ENCODE measurements at places on chromosomes 6 and 20.

- H3K27me3 ChIP-seq = no peaks in the 10 kb centered on the region
- H3K36me3 ChIP-seq = no peaks in the 10 kb centered on the region
- peaks cover 6% of the 10 kb centered on the region for H3K4me1 ChIP-seq
- no peak for DNase-seq
- no peak overlapping the region for H3K27ac ChIP-seq
- no peak overlapping the region for H3K4me3 ChIP-seq
Measured at GRCh38 chr6:7106215-7106751, 1.5 kb upstream of the RREB1 start.

GRCh38 chr6:92354270-92354829, 1065.0 kb downstream of the EPHA7 start:
- no peak for DNase-seq
- no peaks in the 10 kb centered on the region for H3K4me1 ChIP-seq
- no peak overlapping the region for H3K27ac ChIP-seq
- H3K4me3 ChIP-seq = no peak overlapping the region
- no peaks in the 10 kb centered on the region for H3K27me3 ChIP-seq

DNA sequence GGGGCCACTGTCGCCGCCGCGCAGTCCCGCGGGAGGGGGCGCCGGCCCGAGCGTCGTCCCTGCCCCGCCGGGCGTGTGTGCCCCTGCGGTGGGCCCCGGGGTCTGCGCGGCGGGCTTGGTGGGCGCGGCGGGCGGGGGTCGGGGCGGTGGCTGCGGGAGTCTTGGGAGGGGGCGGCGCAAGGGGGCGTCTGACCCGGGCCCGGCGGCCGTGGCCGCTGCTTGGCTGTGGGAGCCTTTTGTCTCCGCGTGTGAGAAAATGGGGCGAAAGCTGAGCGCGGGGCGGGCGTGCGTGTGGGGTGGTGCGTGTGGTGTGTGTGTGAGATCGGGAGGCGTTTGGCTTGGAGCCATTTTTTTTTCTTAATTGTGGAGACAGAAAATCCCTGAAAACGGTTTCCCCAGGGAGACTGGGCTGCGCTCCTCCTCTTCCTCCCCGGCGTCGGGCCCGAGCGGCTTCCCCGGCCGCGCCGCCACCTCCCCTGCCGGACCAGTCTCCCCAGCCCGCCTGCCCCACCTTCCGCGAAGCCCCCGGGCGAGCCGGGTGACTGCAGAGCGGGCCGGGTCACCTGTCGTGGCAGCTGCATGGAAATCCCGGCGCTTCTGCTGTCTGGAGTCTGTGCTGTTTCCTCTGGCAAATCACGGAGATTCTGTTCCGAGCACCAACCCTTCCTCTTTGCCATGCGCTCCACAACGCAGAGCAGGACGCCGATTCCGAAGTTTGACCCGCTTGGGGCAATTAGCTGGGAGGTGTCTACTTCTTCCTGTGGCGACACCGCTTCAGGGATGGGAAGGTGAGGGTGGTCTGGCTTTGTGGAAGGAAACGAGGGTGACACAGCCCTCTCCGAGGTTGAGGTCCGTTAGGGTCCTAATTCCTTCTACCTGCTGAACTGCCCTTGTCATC, 64.4 kb downstream of the GTF2H5 start:
- no peaks in the 10 kb centered on the region for H3K27me3 ChIP-seq
- H3K4me3 ChIP-seq = peak overlapping the region; percentile 84
- H3K4me1 ChIP-seq = peaks cover 9% of the 10 kb centered on the region

DNA sequence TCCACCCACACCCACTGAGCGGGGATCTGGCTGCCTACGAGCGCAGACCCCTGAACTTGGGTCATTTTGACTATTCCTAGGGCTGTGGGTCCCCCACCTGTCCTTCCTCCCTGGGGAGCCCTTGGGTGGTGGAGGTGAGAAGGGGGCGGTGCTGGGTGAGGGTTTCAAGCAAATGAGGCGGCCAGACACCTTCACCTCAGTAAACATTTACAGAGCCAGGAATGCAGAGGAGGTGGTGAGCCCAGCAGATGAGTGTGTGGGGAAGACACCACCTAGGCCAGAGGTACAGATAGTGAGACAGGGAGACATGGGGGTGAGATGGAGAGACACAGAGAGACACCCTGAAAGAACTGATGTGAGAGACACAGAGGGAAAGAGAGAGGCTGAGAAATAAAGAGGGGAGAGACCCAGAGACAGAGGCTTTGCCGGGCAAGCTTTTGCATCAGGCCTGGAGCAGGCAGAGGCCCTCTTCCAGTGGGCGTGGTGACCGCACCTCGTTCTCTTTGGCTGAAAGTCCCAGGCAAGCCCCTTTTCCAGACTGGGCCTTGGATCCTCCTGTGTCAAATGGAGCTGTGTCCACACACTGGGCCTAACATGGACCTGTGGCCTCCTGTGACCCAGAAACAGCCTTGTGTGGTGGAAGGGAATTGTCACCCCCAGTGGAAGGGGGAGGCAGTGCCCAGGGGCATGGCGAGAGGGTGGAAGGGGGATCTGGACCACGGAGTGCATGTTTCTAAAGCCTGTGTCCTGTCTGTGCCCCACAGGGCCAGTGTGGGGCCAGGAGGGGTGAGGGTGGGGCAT, 29.7 kb downstream of the CEBPB start:
- H3K4me3 ChIP-seq = no peak overlapping the region
- no peaks in the 10 kb centered on the region for H3K36me3 ChIP-seq
- no peak overlapping the region for H3K27ac ChIP-seq
- peaks cover 8% of the 10 kb centered on the region for H3K4me1 ChIP-seq

DNA sequence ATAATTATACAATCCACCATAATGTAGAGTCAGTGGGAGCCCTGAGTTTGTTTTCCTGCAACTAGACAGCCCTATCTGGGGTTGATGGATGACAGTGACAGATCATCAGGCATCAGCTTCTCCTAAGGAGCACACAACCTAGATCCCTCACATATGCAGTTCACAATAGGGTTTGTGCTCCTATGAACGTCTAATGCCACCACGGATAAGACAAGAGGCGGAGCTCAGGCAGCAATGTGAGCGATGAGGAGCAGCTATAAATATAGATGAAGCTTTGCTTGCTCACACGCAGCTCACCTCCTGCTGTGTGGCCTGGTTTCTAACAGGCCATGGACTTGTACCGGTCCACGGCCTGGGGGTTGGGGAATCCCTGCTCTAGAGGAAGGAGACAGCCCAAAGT, 25.9 kb downstream of the EDEM2 start:
- H3K36me3 ChIP-seq = peaks cover 55% of the 10 kb centered on the region
- DNase-seq = no peak
- H3K27ac ChIP-seq = no peak overlapping the region
- H3K4me1 ChIP-seq = no peaks in the 10 kb centered on the region

GRCh38 chr6:33751771-33752645, 5.3 kb upstream of the IP6K3 start:
- peak overlapping the region; percentile 55 for H3K27ac ChIP-seq
- H3K36me3 ChIP-seq = no peaks in the 10 kb centered on the region
- no peaks in the 10 kb centered on the region for H3K27me3 ChIP-seq
- no peak for DNase-seq

GRCh38 chr20:53205046-53205445, 232.9 kb downstream of the TSHZ2 start:
- no peaks in the 10 kb centered on the region for H3K4me1 ChIP-seq
- H3K27me3 ChIP-seq = no peaks in the 10 kb centered on the region
- H3K27ac ChIP-seq = no peak overlapping the region
- no peaks in the 10 kb centered on the region for H3K36me3 ChIP-seq
- H3K4me3 ChIP-seq = no peak overlapping the region
- no peak for DNase-seq

GRCh38 chr6:142760152-142760551, 184.8 kb downstream of the HIVEP2 start:
- no peak overlapping the region for H3K4me3 ChIP-seq
- no peak overlapping the region for H3K27ac ChIP-seq
- no peak for DNase-seq
- peaks cover 3% of the 10 kb centered on the region for H3K4me1 ChIP-seq

DNA sequence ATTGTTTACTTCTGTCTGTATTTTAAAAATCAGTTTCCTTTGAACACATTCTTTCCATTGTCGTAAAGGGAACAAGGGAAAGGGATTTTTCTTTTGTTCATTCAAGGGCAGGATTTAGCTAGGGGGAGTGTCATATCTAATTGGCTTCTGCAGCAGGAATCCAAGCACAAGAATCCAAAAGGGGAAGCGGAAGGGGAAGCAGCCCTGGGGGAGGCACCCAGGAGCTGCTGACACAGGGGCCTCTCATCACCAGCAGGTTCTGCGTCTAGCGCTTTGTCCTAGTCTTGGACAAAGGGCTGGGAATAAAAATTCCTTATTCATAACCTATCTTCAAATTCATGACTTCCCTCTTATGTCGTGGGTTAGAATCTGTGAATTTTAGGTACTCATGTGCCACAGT, 13.7 kb downstream of the RIPK1 start:
- DNase-seq = no peak
- H3K27ac ChIP-seq = no peak overlapping the region
- no peaks in the 10 kb centered on the region for H3K4me1 ChIP-seq
- H3K36me3 ChIP-seq = peaks cover 95% of the 10 kb centered on the region
- no peak overlapping the region for H3K4me3 ChIP-seq

Measured in endodermal cell (in vitro differentiated cells).